ENCODE measurements at places on chromosomes 12 and 14. TPM values are rescaled to one million over a fixed set of nuclear protein-coding genes. Genes with fewer than 3 reads are reported as not detected.

GRCh38 chr14:45990252-45990651 lies 661.3 kb downstream of the RPL10L start:
- DNase-seq: no peak

MMP19 gene
- 3.8 TPM for polyA plus RNA-seq

SMOC1 gene
- polyA plus RNA-seq: 4.2 TPM

HIP1R gene
- polyA plus RNA-seq: 8.7 TPM

CD163 gene
- 25.1 TPM for polyA plus RNA-seq

- DNase-seq: peak; percentile 29
Observed at GRCh38 chr12:113070117-113070906, 13.8 kb downstream of the DTX1 start.

DNA sequence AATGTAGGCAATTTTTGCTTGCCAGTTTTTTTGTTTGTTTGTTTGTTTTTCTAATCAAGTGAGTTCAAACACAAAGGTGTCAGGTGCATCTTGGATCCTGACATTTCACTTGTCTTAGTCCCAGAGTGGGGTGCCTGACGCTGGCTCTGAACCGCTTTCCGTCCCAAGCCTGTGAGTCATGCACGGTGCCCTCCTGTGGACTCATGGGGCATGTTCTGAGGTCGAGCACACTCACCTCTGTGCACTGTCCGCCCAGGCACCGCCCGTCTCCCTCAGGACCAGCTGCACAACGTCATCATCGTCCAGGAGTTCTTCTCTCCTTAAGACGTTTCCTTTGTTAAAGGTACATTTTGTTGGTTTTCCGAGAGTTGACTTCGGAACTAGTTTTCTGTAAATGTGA lies 98.2 kb downstream of the GLT1D1 start:
- DNase-seq: no peak

MYRFL gene
- 0.22 TPM for polyA plus RNA-seq

DNA sequence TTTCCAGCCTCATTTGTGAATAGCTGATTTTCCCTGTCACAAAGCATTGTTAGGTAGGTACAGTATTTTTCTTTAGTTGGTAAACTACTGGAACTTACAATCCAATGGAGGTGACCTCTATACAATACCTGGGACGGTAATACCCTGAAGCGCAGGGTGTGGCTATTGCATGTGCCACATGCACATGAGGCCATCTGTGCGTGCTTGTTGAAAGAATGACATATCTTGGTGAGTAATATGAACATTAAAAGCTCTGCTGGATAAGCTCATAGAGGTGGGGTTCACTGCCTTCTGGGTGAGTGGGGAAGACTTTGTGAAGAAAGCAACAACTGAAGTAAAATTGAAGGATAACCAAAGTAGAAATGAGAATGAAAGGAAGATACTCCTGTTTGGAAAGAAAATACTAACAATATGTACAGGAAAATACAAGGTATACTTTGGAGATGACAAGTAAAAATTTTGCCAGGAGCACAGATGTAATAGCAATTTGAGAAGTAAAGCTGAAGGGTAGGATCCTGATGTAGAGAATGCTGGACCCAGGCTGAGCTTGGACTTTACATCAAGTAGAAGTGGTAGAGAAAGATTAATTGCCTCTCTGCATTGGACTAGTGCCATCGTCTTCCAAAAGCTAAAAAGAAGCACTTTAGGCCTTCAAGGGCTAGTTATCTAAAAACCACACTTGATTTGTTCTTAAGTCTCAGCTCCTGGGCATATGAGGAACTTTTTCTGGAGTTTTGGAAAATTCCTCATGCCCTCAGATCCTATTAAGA lies 97.1 kb downstream of the SLC38A6 start:
- DNase-seq: no peak

GRCh38 chr14:90281261-90281660 lies 24.9 kb downstream of the PSMC1 start:
- DNase-seq: no peak

GNG2 gene
- polyA plus RNA-seq: 39.0 TPM
